ENCODE measurements at places on chromosomes 16 and 17.
A peak's percentile ranks its signal among the peaks of the same experiment; 100 is the strongest.

GRCh38 chr17:5304636-5305035, 22.6 kb downstream of the RABEP1 start:
- no peaks in the 10 kb centered on the region for H3K27me3 ChIP-seq
- H3K4me1 ChIP-seq: peaks cover 23% of the 10 kb centered on the region
- H3K27ac ChIP-seq: no peak overlapping the region
- no peak for DNase-seq

DNA sequence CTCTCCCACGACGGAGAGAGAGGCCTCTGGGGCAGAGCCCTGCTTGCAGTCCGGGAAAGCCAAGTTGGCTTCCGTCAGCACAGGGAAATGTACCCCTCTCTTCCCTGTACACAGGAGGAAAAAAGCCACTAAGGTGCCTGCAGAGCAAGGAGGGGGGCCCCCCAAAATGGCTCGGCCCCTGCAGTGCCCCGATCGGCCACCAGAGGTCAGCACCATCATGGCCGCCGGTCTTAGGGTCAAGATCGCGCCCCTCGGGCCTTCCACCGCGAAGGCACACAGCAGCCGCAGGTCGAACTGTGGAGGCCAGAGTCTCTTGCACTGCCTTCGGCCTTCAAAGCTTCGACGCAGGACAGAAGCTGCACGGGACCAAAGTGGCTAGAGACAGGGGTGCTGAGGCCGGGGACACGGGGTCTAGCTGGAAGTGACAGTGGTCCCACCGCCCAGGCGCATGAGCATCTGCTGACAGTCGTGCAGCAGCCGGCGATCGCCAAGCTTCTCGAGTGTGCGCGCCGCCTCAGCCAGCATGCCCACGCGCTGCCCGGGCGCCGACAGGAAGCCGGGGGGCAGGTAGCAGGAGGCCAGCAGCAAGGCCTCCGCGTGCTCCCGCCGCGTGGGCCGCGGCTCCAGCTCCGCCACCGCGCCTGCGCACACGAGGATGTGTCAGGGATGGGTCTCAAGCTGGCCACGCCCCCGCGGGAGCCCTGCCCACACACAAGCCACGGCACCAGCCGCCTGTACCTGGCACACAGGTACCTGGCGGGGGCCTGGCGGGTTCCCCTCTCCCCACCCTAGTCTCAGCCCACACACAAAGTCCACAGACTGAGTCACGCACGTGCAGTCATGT, 24.4 kb downstream of the SREBF1 start:
- H3K4me1 ChIP-seq: peaks cover 25% of the 10 kb centered on the region
- H3K4me3 ChIP-seq: no peak overlapping the region
- H3K27me3 ChIP-seq: no peaks in the 10 kb centered on the region

- DNase-seq: no peak
- H3K36me3 ChIP-seq: peaks cover 14% of the 10 kb centered on the region
- H3K27ac ChIP-seq: no peak overlapping the region
- H3K4me3 ChIP-seq: no peak overlapping the region
These were observed 14.2 kb downstream of the SAP30BP start for GRCh38 chr17:75681289-75681688.

GRCh38 chr16:49592546-49593423, 219.2 kb downstream of the C16orf78 start:
- DNase-seq: no peak
- H3K27me3 ChIP-seq: no peaks in the 10 kb centered on the region
- no peak overlapping the region for H3K27ac ChIP-seq
- H3K4me3 ChIP-seq: no peak overlapping the region

DNA sequence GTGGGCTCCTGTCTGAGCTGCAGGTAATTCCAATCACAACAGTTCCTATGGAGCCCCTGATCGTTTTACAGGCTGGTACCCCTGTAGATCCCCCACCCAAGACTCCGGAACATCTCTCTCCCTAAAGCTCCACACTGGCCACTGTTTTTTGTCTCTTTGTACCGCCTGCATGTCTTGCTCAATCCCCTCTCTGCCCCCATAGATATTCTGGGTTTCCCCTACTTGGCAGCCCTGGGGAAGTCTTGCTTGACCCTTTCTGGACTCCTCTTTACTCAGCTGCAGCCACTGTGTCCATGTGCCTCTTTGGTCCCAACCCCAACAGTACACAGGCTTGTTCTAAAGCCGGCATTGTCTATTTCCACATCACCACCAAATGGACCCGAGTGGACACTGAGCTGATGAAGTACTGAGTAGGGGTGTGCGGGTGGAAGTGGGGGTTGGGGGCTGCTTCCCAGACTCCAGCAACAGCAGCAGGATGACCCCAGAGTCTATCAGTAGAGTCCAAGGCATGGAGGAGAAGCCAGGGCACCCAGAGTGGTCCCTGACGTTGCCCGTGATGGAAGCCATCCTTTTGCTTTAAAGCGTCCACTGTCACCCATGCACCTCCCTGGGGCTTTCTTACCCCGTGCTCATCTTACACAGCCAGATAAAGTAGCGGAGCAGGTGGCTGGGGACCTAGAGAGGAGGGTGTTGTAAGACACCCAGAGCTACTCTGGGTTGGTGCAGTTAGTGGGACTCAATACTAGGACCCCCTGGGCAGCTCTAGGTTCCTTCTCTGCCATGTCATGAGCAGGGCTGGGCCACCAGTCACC, 6.4 kb downstream of the CD300LB start:
- no peak overlapping the region for H3K4me3 ChIP-seq
- no peak for DNase-seq
- no peaks in the 10 kb centered on the region for H3K27me3 ChIP-seq
- H3K27ac ChIP-seq: no peak overlapping the region
- H3K36me3 ChIP-seq: no peaks in the 10 kb centered on the region

GRCh38 chr17:43576563-43577229, 30.6 kb upstream of the ETV4 start:
- H3K4me1 ChIP-seq: peaks cover 17% of the 10 kb centered on the region
- H3K27me3 ChIP-seq: no peaks in the 10 kb centered on the region
- no peak for DNase-seq
- no peak overlapping the region for H3K4me3 ChIP-seq
- H3K36me3 ChIP-seq: no peaks in the 10 kb centered on the region
- H3K27ac ChIP-seq: no peak overlapping the region

DNA sequence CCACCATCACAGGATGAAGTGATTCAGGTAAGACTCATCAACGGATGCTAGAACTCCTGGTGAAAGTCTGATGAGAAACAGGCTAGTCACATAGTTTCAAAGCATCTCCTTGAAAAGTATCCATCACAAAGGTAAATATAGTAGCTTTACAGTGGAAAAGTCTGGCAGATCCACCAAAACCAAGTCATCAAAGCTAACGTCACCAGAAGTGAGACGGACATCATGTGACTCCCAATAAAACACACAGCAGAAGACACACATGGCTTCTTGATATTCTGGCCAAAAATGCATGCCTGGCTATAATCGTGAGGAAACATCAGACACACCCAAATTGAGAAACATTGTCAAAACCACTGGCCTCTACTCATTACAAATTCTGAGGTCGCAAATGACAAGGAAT, 17.9 kb upstream of the TRPV3 start:
- no peaks in the 10 kb centered on the region for H3K27me3 ChIP-seq
- no peak overlapping the region for H3K4me3 ChIP-seq
- no peak overlapping the region for H3K27ac ChIP-seq
- no peak for DNase-seq
- H3K36me3 ChIP-seq: no peaks in the 10 kb centered on the region
- no peaks in the 10 kb centered on the region for H3K4me1 ChIP-seq

DNA sequence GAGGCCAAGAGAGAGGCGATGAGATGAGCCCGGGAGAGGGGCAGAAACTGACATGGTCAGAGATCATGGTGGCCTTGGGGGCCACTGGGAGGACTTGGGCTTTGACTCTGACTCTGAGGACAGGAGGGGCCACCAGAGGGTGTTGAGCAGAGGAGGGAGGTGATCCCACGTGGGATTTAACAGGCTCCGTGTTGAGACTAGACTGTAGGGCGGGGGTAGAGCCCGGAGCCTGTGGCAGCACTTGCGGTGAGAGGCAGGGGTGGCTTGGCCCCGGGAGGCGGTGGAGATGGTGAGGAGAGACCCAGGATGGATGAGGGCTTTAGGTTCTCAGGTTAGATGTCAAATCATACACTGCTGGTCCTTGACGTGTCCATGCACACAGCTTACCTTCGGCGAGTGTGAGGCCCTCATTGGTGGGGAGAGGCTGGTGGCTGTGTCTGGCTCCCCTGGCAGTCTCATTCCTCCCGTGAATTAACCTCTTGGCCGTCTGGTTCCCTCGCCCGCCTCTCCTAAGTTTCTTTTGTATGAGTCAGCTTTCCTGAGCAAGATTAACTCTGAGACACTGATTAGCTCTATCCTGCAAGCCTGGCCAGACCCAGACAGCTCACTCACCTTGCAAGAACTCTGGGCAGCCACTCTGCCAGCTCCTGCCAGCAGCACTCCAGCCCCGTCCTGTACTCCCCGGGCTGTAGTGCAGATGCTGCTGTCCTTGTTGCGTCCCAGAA, 39.7 kb downstream of the VPS35L start:
- H3K4me1 ChIP-seq: no peaks in the 10 kb centered on the region
- no peaks in the 10 kb centered on the region for H3K27me3 ChIP-seq
- H3K4me3 ChIP-seq: no peak overlapping the region
- DNase-seq: no peak
- H3K27ac ChIP-seq: peak overlapping the region; percentile 43

DNA sequence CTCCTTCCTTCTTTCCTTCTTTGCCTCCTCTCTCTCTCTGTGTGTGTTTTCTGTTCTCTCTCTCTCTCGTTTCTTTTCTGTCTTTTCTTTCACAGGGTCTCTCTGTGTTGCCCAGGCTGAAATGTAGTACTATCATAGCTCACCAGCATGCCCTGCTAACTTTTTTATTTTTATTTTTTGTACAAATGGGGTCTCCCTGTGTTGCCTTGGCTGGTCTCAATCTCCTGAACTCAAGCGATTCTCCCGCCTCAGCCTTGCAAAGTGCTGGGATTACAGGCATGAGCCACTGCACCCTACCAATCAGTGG, 1.5 kb downstream of the SLC5A11 start:
- no peak for DNase-seq
- peaks cover 2% of the 10 kb centered on the region for H3K36me3 ChIP-seq
- no peaks in the 10 kb centered on the region for H3K4me1 ChIP-seq

- peak overlapping the region; percentile 59 for H3K4me3 ChIP-seq
- H3K4me1 ChIP-seq: peaks cover 40% of the 10 kb centered on the region
- H3K27ac ChIP-seq: peak overlapping the region; percentile 57
- no peaks in the 10 kb centered on the region for H3K36me3 ChIP-seq
- DNase-seq: peak; percentile 38
- no peaks in the 10 kb centered on the region for H3K27me3 ChIP-seq
These were observed 9.9 kb downstream of the CYGB start for GRCh38 chr17:76527430-76528111.

- H3K36me3 ChIP-seq: no peaks in the 10 kb centered on the region
- H3K4me3 ChIP-seq: no peak overlapping the region
- H3K27ac ChIP-seq: no peak overlapping the region
- H3K4me1 ChIP-seq: peaks cover 10% of the 10 kb centered on the region
- H3K27me3 ChIP-seq: no peaks in the 10 kb centered on the region
These were observed 323.7 kb upstream of the TBX2 start for GRCh38 chr17:61075988-61076387.

DNA sequence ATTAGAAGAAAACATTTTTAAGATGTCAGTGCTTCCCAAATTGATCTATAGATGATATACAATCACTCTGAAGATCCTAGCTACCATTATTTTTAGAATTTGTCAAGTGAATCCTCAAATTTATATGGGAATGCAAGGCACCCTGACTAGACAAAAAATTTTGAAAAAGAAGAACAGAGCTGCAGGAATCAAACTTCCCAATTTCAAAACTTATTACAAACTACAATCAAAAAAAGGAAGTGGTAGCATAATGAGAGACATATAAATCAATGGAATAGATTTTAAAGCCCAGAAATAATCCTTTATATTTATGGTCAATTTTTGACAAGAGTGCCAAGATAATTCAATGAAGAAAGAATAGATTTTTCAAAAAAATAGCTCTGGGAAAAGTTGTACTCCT, 198.3 kb upstream of the KCNJ16 start:
- H3K27me3 ChIP-seq: no peaks in the 10 kb centered on the region
- no peaks in the 10 kb centered on the region for H3K4me1 ChIP-seq
- DNase-seq: no peak
- H3K36me3 ChIP-seq: no peaks in the 10 kb centered on the region

GRCh38 chr17:34252095-34252443, 3.0 kb upstream of the CCL2 start:
- H3K4me1 ChIP-seq: peaks cover 75% of the 10 kb centered on the region
- H3K27me3 ChIP-seq: no peaks in the 10 kb centered on the region
- DNase-seq: no peak
- H3K36me3 ChIP-seq: no peaks in the 10 kb centered on the region

GRCh38 chr17:30290696-30291542, 825 bp downstream of the BLMH start:
- no peaks in the 10 kb centered on the region for H3K27me3 ChIP-seq
- DNase-seq: no peak
- peak overlapping the region; percentile 76 for H3K4me3 ChIP-seq
- H3K36me3 ChIP-seq: peaks cover 16% of the 10 kb centered on the region
- peaks cover 11% of the 10 kb centered on the region for H3K4me1 ChIP-seq

- no peaks in the 10 kb centered on the region for H3K27me3 ChIP-seq
- DNase-seq: no peak
- no peak overlapping the region for H3K27ac ChIP-seq
- H3K36me3 ChIP-seq: no peaks in the 10 kb centered on the region
These were observed 55.1 kb downstream of the RPTOR start for GRCh38 chr17:80599546-80600305.

GRCh38 chr17:79340333-79341221, 266.0 kb downstream of the ENGASE start:
- no peaks in the 10 kb centered on the region for H3K36me3 ChIP-seq
- H3K27me3 ChIP-seq: no peaks in the 10 kb centered on the region

DNA sequence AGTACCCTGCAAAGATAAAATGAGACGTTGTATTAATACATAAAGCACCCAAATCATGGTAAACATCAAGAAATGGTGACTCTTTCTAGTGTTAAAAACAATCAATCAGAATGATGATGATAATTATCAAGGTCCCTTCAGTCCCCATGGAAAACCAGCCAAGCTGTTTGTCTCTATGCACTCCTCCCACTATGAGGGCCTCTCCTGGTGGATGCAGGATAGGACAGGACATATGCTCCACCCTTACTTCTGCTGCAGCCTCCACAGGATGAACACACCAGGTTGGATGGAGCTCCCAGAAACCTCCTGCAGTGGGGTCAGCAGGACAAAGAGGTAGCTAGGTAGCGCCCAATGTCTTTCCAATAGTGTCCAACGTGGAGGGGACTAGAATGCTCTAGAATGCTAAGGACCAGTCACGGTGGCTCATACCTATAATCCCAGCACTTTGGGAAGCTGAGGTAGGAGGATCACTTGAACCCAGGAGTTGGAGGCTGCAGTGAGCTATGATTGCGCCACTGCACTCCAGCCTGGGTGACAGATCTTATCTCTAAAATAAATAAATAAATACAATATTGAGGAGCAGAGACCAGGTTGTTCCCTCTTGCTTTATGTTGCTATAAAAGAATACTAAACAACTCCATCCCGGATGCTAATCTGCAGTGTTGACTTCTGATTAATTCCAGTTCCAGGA, 9.9 kb upstream of the KDM8 start:
- no peak for DNase-seq
- H3K4me1 ChIP-seq: no peaks in the 10 kb centered on the region
- H3K27ac ChIP-seq: no peak overlapping the region
